Stimulated activated CD8-positive, alpha-beta memory T cell treated with anti-CD3 and anti-CD28 coated beads, Interleukin-4, amount 100 ng/mL, for 4 hours (primary cell): ENCODE measurements at places on chromosomes 4 and X.

DNA sequence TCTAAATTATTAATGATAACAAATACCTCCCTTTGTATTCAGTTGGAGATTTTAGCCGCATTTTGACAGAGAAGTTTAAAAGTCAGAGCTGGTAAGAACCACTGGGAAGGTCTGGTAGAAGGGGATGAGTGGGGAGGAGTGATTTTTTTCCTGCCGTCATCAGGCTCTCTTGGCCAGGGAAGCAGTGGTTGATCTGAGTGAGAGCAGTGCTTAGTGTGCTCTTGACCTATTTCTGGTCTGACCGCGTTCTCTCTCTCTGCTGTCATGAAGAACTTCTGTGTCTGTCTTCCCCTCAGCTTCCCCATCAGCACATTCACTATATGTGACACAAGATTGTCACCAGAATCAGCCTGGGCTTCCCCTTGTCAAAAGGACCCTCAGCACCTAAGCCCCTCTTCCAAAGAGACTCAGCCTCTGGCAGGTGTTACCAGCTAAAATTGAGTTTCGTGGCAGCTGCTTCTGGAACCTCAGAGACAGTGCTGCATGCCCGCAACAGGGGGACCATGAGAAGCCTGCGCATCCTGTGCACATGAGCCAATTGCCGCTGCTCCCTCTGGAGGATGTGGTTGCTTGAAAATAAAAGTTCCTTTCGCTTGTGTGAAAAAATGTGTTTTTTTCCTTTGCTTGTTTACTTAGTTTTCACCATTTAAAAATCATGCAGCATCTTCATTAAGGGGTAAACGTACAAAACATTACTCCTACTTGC is 268.9 kb downstream of the C4orf33 start:
- no peak for DNase-seq

- no peak for DNase-seq
These were observed 381.0 kb downstream of the UNC5C start for GRCh38 chr4:95167805-95168204.

- no peak for DNase-seq
These were observed 45.0 kb downstream of the APBB2 start for GRCh38 chr4:41169256-41169800.

DNA sequence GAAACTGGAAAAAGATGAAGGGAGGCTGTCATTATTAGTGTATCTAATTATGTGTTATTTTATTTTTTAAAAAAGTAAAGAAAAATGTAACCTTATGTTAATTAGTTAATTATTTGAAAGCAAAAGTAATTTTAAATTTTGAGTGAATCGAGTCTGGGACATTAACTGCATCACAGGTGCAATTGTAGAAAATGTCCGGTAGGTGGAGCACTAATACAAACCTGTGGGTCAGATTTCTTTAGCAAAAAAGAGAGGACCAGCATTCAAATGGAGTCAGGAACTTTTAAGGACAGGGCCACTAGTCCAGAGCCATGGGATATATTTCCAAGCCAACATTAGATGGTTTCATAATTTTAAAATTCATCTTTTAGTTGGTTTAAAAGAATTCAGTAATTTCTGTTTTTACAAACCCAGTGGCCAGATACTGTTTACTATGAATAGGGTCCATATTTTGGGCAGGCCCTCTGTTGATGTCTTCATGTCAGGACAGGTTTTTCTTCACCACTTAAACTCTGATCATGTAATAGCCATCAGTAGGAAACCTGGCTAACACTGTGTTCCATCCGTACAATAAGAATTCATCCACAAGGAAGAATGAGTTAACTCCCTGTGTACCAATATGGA is 27.2 kb downstream of the BST1 start:
- DNase-seq, result peak; percentile 4

DNA sequence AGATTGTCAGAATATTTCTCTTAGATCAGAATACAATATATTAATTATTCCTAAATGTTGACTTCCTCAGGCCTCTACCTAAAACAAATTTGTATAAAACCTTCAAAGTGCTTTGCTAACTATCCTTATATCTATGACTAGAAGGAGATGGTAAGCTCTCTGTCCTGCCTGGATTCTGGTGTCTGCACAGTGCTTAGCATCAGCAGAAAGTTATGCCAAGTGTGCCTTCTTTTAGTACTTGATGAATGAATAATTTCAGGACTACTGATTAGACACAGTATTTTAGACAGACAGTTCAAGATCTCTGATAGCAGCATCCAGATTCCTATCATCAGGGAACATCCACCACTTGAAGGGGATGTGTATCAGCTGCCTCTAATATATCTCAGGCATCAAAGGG is 242.4 kb upstream of the TLL1 start:
- DNase-seq, result no peak

DNA sequence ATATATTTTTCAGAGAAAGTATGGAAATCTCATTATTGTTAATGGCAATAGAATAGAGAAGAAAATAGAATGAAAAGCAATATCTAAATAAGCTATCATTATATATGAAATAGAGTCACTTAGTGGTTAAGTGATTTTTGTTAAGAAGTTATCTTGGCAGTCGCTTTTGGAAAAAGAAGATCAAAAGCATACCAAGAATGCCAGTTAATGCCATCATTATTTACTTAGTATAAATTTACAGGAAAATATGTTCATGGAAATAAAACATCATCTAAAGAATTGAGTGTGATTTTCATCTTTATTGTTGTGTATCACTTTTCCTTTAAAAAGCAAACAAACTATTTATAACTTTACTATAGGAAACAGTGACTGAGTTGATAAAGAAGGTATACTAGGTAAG is 85.3 kb upstream of the GPR101 start:
- DNase-seq, result no peak

GRCh38 chr4:21451032-21451431 is 497.5 kb downstream of the KCNIP4 start:
- no peak for DNase-seq

DNA sequence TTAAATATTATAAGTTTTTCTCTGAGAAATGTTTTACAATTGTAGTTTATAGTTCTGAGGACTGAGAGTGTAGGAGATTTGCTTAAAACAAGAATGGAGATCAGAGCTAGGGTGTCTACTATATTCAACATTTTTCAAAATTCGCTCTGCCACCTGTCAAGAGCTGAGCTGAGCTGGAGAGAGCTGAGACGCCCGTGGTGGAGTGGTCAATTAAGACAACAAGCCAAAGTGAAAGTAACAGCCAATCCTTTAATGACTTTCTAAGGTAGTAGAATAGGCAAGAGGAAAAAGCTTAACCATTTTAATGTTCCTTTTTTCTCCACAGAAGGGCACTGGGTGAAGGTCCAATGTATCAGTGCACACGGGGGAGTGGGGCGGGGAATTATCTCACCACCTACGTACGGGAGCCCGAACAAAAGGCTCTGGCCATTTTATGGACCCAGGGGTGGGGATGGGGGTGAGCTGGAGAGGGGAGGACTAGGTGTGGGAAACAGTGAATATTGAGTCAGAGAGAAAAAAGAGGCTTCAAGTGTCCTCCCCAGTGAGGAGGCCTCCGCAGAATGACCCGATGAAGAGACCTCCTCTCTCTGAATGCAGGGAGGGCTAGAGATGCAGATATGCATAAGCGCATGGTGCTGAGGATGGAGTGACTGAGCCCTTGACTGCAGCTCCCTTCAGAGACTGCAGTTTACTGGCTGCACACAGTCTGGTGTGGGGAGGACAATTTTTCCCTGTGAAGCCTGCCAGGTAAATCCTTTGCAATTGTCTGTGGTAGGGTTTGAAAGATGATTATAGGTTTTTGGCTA is 60.8 kb downstream of the SPCS3 start:
- no peak for DNase-seq

DNA sequence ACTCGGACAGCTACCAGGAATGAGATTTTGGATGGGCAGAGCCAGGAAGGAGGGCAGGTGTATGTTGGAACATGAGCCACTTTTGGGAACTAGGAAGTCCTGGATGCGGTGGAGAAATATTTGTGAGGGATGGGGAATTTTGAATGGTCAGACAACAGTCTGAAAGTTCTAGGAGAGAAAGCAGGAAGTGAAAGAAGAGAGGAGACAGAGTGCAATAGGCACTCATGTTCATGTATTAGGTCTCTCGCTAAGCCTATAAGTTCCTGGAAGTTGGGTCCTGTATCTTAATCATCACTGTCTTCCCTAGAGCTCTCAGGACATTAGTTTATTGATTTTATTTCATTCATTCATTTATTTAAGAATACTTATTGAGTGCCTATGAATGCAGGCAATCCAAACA is 65.7 kb upstream of the CITED1 start:
- no peak for DNase-seq

- DNase-seq, result no peak
These were observed 56.4 kb upstream of the HHIP start for GRCh38 chr4:144589512-144589911.

- DNase-seq, result no peak
These were observed 194.2 kb downstream of the NWD2 start for GRCh38 chr4:37438564-37439279.

DNA sequence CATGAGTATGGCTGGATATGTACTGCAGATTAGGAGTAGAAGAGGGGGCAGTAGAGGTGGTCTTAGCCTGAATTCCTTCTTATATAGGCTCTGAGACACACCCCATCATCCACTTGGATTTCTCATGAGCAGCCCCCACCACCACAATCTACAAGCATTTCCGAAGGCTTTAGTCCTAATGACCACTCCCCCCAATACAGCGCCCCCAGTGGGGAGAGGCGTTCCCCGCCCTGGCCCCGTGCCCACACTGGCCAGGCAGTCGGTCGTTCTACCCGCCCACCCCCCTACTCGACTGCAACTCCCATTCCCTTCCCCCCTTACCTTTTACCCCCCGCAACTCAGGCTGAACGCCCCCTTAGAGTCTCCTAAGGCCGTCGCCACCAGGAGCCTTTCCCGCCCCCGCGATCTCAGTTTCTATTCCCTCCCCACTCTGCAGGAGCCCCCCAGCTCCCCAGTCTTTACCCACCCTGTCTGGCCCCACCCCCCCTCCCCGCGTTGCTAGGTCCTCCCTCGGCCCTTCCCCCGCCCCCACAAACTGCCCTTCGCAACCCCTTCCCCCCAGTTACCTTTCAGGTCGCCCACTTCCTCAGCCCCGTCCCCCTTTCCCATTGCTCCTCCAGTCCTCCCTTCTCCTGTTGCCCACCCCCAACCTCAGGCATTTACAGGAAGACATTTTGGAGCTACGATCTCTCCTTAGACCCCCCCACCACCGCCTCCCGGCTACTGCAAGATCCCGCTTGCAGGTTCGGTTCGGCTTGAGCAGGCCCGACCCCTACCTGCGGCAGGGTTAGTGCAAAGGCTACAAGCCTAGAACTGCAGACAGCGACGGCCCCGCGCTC is 468 bp downstream of the ZMYM3 start:
- no peak for DNase-seq

DNA sequence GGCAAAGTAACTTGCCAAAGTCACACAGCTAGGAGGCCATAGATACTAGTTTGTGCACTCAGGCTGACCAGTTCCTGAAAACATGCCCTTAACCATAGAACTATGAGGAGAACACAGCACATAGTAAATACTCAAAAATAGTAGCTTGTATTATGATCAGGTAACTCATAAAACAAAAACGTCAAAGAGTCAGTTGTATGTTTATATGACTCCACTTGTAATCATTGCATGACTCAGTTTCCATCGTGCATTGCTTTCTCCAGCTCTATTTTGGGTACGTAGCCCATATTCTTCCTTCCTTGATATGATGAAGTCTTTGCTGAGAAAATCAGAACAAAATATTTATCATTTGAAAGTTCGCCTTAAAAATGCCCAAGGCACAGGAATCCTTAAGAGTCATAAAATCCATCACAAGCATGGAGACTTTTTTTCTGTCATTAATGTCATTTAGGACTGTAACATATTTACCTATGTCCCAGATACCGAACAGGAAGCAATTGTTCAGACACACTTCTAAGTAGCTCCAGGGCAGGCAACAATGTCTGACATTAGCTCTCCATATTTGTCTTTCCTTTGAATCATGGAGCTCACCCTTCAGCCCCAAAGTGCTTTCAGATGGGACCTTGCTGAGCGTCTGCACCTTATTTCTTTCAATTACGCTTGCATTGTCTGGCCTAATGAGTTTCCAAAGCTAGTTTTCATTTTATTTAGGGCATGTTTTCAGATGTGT is 11.2 kb upstream of the MID1 start:
- no peak for DNase-seq

GRCh38 chr4:114273238-114273637 is 293.8 kb upstream of the ARSJ start:
- DNase-seq, result no peak

DNA sequence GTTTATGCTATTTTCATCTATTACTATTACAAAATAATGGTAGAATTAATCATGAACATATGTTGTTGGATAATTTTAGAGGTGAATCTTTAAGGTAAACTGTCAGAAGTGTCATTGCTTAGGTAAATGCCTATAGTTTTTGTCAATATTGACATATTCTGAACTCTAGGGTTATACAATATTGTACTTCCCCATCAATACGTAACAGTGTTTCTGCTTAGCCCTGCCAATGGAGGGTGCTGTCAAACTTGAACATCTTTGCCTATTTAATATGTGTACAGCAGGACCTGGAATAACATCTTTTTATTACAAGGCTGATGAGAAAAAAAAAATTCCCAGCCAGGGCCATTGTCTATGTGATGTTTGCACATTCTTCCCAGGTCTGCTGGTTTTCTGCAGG is 40.8 kb downstream of the ARHGAP24 start:
- no peak for DNase-seq
